Activated naive CD4-positive, alpha-beta T cell treated with Interleukin-2 at 50 U/mL for 16 hours (primary cell): ENCODE measurements at places on chromosomes 11 and 22.
A peak's percentile ranks its signal among the peaks of the same experiment; 100 is the strongest.

- no peak for DNase-seq
These were observed 12.2 kb downstream of the RASD2 start for GRCh38 chr22:35552846-35553245.

DNA sequence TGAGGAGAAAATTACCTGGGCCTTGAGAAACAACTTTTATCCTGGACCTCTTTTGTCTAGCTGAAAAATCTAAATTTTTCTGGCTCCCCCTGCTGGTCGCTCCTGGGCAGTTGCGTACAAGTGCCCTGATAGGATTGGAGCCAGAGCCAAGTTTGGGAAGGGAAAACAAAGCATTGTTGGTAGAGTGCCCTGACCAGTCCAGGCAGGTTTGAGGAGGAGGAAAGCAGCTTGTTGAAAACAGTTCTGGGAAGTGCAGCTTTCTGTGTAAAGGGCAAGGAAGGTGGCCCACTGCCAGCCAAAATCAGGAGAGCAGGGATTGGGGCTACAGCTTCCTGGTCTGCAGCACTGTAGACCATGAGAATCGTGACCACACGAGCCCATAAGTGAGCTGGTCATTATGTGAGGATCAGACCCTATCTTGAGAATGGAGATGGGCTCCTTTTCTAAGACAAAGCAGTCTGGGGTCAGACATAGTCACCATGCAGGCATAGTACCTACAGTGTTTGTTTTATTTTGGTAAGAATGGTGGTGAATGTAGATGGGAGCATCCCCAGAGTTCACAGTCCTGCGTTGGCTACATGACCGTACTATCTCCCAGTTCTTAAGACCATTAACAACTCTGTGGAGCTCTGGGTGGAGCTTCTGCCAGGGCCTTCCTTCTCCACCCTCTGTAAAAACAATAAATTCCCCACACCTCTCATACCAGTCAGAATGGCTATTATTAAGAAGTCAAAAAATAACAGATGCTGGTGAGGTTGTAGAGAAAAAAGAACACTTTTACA is 21.3 kb upstream of the PIK3IP1 start:
- peak; percentile 67 for DNase-seq

- DNase-seq: no peak
These were observed 62.6 kb upstream of the PHF21A start for GRCh38 chr11:46183819-46184218.

- DNase-seq: no peak
These were observed 165.2 kb upstream of the E2F8 start for GRCh38 chr11:19405966-19406365.

- no peak for DNase-seq
These were observed 390.1 kb downstream of the CTTN start for GRCh38 chr11:70788248-70789022.

DNA sequence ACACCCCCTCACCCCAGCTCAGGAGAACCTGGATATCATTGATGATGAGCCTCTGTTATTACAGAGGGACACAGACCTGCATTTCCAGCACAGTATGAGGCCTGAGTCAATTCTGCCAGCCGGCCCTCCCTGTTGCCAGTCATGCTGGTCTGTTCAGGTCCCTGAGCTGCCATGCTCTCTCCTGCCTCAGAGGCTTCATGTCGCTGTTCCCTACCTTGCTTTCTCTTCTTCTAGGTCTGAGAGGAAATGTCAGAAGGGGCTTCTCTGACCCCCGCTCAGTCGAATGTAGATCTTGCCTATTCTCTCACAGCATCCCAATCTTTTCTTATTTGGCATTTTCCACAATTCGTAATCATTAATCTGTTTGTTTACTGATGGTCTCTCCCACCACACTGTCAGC is 21.8 kb upstream of the ABCC8 start:
- no peak for DNase-seq

DNA sequence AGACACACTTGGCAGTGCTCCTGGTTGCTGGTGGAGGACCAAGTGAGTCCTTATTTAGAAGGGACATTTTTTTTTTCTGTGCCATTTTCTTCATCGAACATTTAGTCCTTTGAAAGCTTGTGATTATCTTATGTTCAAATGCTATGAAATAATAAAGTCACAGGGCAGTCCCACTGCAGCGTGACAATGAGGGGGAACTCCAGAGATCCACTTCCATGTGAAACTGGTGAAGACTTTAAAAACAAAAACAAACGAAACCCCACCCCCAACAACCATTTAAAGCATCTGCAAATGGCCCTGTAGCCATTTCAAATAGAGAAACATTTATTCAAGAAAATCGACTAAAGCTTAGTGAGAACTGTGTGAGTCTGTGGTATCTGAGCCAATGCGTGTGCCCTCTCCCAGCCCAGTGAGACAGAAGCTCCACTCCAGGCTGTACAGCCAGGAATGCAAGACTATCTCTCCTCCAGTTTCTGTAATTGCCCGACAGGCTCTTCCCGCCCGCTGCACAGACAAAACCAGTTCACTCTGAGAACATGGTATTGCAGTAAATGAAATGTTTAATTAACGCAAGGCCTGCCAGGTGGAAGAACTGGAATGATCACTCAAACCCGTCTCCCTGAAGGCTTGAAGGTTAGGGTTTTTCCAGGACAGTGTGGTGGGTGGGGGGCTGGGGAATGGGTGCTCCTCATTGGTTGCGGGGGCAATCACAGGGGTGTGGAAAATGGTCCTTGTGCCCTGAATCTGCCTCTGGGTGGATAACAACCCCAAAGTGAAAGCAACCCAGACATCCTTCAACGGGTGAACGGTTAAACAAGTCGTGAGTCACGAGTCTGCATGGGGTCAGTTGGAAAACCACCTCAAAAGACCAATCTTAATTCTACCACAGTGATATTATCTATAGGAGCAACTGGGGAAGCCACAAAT is 8.4 kb downstream of the KRTAP5-6 start:
- DNase-seq: no peak

- DNase-seq: no peak
These were observed 75.2 kb downstream of the ZNRF3 start for GRCh38 chr22:28958611-28959010.

GRCh38 chr11:87455180-87455579 is 417.4 kb downstream of the TMEM135 start:
- no peak for DNase-seq

DNA sequence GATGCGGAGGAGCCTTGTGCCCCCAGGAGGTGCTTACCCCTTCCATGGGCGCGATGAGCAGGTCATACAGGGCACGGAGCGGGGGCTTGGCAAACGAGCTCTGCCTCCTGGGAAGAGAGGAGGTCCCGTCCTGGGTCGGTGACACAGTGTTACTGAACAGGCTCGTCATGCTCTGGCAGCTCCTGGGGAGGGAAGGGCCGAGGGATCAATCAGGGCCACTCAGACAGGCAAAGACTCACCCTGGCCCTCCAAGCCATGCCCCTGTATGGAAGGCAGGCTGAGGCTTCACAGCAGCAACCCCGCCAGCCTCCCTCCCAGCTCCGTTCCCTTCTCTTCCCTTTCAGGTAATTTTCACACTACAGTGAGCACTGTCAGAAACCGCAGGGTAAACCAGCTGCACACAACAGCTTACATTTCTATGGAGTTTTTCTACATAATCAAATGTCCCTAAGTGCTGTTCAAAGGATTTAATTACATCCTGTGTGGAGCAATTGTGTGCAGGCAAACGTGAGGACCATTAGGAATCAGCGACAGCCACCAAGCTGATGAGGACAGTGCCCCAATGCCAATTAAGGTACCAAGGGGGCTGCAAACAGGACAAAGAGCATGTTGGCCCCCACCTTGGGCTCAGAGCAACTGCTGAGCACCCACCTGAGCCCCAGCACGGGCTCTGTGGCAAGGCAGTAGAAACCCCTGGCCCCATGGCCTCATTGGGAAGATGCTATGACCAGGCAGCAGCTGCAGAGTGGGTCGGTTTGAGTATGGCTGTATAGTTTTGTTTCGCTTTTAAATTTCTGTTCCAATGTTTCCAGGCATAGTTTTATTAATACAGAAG is 95.4 kb upstream of the PITPNB start:
- DNase-seq: no peak

DNA sequence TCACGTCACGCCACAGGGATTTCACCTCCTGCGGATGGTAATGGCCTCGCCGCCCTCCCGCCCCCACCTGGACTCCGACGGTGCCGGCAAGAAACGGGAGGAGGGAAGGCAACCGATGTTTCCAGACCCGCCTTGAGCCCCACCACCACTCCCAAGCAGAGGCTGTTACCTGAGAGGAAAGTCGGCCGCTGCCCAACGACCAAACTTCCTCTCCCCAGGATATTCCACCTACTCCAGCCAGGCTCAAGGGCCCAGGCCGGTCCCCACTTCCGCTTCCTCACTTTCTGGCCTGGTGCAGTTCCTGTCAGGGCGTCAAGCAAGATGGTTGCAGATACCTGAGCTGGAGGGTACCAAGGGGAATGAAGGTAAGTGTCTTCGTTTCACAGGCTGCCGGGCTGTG is at the start of gene ENTHD1:
TSS of gene ENTHD1 (minus strand) at position 235 of the 400 bp plus-strand sequence. CDS start 6,012 bp downstream, outside the sequence.
- DNase-seq: no peak
